ENCODE measurements at places on chromosomes 3 and 15.

- DNase-seq = peak; percentile 59
Observed at GRCh38 chr3:136351351-136351750, 101.2 kb downstream of the PCCB start.

- DNase-seq = no peak
Observed at GRCh38 chr15:76098685-76099084, 38.9 kb downstream of the TMEM266 start.

GRCh38 chr3:140296796-140297352 lies 361.9 kb downstream of the CLSTN2 start:
- peak; percentile 71 for DNase-seq

- DNase-seq = no peak
Observed at GRCh38 chr3:59920822-59921221, 871.0 kb upstream of the CFAP20DC start.

GRCh38 chr3:164418414-164418813 lies 659.9 kb downstream of the SI start:
- DNase-seq = no peak

Data from AG10803 (cell line).